Colonic mucosa (tissue), 4 donors: ENCODE measurements at places on chromosomes 7 and 10. TPM values are rescaled to one million over a fixed set of nuclear protein-coding genes. Genes with fewer than 3 reads are reported as not detected.

The OR6V1 gene
- not detected for total RNA-seq

The MORN4 gene
- total RNA-seq: 2.3 TPM

- peak; percentile 46 for DNase-seq
- H3K36me3 ChIP-seq: peaks cover 9% of the 10 kb centered on the region
- no peak overlapping the region for H3K27ac ChIP-seq
- no peak overlapping the region for H3K4me3 ChIP-seq
- H3K27me3 ChIP-seq: no peaks in the 10 kb centered on the region
Observed at GRCh38 chr10:124680675-124681074, 63.5 kb downstream of the FAM53B start.

The BMPER gene
- total RNA-seq: 1.3 TPM

The CREB5 gene
- 0.54 TPM for total RNA-seq

GRCh38 chr10:118243907-118244306 is 98.2 kb downstream of the FAM204A start:
- no peak overlapping the region for H3K4me3 ChIP-seq
- no peaks in the 10 kb centered on the region for H3K36me3 ChIP-seq
- no peaks in the 10 kb centered on the region for H3K4me1 ChIP-seq
- peaks cover 3% of the 10 kb centered on the region for H3K27me3 ChIP-seq

DNA sequence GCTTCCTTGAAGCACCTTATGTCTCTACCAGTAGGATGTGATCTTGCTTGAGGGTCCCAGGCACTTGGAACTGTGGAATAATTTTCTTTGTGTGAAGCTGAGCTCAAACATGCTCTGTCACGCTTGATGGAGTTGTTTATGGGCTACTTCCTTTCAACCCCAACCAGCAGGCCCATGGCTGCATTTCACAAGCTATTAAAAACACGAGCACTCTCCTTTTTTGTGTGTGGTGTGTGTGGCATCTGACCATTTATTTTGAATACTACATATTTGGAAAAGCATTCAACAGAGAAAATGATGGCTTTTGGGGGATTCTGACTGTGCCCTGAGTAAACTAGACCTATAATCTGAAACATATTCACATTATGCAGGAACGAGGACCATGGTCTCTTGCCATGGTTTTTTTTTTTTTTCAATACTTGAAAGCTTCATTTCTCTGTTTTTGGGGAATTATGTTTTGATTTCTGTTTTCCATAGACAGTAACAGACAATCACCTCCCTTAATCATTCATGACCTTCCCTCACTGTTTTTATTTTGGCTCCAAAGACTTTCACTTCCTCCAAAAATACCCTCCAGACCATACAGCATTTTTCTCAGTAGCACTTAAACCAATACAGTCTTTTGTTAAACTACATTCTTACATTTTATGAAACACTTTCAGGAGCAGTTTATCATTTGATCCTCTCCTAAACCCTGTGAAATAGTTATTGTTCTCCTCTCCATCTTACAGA is 233.6 kb upstream of the BMPER start:
- H3K36me3 ChIP-seq: no peaks in the 10 kb centered on the region
- no peak for DNase-seq
- no peak overlapping the region for H3K27ac ChIP-seq
- no peaks in the 10 kb centered on the region for H3K27me3 ChIP-seq
- no peak overlapping the region for H3K4me3 ChIP-seq
- H3K4me1 ChIP-seq: no peaks in the 10 kb centered on the region
